ENCODE measurements at places on chromosomes 2 and 18.

- no peak for DNase-seq
Measured at GRCh38 chr2:112290088-112290487, 14.7 kb downstream of the ZC3H6 start.

- peak; percentile 58 for DNase-seq
Measured at GRCh38 chr2:86249579-86250391, 50.5 kb downstream of the MRPL35 start.

- DNase-seq, result no peak
Measured at GRCh38 chr18:54871231-54871630, 43.0 kb downstream of the RAB27B start.

GRCh38 chr2:161373942-161374341 lies 42.2 kb upstream of the TBR1 start:
- DNase-seq, result no peak

- no peak for DNase-seq
Measured at GRCh38 chr18:54702686-54703085, 111.6 kb downstream of the DYNAP start.

- no peak for DNase-seq
Measured at GRCh38 chr2:216194561-216194960, 85.4 kb downstream of the XRCC5 start.

Data from GM13976 (cell line).